ENCODE measurements at places on chromosomes 4 and X.

DNA sequence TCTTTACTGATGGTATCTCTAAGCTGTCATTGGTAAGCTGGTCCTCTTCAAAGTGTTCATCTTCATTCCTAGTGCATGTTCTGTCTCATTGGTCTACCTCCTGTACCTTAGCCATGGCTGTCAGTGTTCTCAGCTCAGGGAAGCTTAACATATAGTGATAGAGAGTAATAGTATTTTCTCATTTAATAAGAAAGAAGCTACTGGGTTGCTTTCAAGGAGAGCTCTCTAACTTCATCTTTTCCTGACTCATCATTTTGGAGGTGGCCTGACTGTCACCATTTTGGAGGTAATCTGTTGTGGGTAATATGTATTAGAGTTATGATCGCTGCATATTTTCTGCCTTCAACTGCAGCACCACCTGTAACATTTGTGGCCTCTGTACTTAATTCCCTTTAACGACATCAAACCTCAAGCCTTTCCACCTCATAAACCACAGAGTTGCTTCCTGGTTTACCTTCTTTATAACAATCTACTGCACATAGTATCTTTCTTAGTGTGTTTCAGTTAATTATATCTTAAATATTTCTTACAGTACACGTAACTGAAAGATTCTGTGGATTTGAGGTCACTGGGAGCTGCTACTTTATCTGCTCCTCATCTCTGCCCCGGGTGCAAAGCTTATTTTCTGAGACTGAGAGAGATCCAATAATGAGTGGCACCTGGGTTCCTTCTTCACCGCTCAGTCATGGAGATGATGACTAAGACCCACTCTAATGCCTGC is 474.0 kb upstream of the TECRL start:
- peak; percentile 32 for DNase-seq

GRCh38 chr4:116702949-116703348 is 382.4 kb downstream of the TRAM1L1 start:
- no peak for DNase-seq

DNA sequence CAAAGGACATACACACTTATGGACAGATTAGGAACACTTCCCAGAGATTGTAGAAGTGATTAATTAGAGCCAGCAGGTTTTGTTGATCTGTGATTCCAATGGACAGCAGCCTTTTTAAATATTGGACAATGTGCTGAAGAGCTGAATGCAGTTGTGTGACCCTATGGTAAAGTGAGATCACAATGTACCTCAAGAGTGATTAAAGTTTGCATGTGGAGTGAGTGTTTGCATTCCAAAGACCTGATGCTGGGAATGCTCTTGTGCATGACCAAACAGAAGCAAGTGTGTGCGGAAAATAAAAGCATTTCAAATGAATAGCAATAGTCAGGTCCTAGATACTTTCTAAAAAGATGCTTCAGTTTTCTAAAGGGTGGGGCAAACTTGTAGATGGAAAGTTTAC is 154.1 kb downstream of the BANK1 start:
- DNase-seq: no peak

GRCh38 chr4:24924309-24924781 is 11.5 kb upstream of the CCDC149 start:
- no peak for DNase-seq

DNA sequence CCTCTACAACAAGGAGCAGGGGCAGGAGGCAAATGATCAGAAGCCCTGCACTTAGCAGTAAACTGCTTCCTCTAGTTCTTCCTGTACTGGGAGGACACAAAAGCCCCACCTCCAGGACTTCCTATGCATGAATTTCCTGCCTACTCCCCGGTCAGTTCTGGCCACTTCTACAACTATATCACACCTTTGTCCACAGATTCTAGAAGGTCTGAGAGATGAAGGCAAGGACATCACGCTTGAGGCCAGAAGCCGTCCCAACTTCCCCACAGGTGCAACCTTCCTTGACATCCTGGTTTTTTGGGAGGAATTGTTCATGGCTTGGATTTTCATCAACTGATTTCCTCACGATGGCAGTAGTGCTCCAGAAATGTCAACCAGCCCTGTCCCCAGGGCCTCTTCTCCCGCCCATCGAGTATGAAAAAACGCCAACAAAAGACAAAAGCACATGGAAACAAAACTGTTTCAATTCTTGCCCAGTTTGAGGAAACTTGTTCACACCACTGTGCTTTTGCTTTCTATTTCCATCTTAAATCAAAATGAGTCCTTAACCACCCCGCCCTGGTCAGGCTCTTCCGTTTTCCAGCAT is 206.5 kb upstream of the STK26 start:
- peak; percentile 75 for DNase-seq

Data from activated CD4-positive, alpha-beta T cell treated with anti-CD3 and anti-CD28 coated beads for 36 hours (primary cell).